ENCODE measurements at places on chromosomes 3 and 15.

DNA sequence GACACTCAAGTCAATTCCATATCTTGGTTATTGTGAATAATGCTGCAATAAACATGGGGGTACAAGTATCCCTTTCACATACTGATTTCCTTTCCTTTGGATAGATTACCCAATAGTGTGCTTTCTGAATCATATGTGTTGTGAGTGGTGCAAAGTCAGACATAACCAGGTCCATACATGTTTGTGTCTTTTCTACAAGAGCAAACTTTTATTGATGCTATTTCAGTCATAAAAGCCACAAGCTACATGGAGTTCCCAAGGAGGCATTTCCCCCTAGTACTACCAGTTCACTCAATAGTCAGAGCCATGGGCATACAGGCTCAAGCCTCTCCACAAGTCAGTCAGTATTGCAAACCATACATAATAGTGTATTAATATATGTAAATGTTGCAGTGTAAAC is 10.1 kb downstream of the CEP63 start:
- no peak for DNase-seq

DNA sequence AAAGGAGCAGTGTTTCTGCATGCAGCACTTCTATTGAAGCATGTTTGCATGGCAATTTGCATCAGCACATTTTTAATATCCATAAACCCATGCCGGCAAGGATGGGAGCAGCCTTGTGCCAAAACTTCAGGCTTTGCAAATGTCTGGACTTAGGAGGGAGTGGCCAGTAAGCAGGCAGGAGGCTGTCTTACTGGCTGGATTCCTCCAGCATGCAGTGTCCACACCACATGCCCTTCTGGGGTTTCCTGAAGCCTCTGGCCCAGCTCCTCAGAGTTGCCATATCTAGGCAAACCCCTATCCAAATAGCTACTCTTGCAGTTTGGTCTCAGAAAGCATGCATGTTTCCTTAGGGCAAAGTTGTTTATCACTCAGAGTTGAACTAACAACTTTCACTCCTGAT is 139.1 kb upstream of the MRPS22 start:
- DNase-seq = peak; percentile 63

DNA sequence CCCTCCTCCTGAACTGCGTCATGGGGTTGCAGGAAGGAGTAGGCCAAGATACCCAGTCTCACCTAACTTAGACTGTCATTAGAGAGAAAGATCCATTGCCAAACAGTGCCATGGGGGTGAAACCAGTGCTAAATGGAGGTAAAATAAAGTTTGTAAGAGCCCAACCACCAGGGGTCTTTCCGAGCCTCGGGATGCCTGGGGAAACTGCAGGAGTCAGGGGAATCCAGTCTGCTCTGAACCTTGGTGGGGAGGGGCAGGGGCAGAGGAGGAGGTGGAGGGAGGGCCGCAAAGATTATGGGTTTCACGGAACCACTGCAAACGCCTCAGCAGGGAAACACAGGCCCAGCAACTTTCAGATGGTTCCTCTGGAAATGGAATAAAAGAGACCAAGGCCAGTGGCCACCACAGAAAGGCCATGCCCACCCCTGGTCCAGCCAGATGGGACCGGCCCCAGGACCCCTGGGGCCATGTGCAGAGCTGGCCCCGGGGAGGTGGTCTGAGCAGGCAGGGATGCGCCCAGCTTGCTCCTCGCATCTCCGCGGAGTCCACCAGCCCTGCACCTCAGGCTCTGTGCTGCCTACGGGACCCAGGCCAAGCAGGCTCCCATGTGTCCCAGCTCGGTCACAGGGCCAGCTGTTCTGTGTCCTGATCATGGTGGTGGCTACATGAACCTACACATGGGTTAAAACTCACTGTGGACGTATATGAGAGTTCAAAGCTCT is 19.8 kb upstream of the GP9 start:
- no peak for DNase-seq

DNA sequence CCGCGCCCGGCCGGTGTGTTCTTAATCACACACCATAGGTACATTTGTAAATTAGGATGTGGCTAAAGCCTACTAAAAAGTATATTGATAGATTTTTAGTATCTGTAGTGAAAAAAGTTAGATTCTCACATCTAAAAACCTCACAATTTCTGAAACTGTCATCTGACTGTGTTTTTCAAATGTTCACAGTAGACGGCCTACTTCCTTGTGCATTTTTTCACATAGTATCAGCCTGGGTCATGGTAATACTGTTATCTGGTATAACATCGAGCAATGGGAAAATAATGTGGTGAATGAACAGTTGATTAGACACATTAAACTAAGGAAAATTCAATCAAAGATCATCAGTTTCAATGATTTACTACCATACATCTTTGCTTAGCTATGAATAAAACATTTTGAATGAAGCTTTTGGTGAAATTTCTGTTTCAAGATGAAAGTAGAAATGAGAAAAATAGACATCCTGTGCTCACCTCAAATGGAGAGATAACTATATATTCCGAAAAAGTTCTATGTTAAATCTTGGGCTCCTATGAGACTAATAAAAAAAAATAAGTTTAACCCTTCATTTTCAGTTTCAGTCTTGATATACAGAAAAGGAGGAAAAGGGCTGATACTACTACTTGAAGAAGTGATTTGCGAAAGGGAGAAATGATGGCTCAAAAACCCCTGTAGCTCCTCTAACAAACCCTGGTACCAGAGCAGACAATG is 262.7 kb downstream of the ZBTB20 start:
- DNase-seq = no peak

DNA sequence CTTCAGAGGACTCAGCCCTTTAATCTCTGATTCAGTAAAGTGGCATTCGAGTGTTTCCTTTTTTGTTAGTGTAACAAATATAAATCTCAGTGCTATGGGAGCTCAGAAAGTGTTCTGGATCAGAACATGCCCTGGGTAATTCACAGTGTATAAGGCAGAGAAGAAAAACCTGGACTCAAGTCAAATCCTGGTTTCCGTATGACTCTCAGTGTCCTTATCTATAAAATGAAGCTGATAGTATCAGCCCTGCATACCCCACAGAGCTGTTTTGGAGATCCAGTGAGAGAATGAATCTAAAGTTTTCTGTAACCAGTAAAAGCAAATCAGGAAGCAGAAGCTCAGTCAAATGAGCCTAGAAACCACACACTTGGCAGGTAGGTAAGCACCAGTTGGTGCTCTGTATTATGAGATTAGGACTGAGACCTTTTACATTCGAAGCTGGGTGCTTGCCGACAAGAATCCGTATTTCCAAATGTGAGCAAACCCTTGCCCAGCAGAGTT is 67.2 kb downstream of the IL1RAP start:
- peak; percentile 21 for DNase-seq

DNA sequence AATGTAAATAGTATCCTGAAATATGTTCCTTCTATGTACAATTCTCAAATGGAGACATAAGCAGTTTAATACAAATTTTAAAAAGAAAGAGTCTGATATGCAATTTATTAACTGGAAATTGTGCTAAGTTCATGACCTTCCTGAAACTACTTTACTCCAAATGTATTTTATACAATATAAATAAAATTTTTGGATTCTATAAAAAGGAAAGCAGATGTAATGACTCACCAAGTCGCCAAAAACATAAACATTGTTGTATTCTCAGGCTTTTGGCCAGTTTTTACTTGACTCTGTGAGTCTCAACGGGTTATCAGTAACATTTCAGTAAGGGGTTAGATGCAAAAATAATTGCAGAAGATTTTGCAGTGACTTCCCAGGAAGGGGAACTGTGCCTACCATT is 948.2 kb downstream of the EPHA3 start:
- no peak for DNase-seq

DNA sequence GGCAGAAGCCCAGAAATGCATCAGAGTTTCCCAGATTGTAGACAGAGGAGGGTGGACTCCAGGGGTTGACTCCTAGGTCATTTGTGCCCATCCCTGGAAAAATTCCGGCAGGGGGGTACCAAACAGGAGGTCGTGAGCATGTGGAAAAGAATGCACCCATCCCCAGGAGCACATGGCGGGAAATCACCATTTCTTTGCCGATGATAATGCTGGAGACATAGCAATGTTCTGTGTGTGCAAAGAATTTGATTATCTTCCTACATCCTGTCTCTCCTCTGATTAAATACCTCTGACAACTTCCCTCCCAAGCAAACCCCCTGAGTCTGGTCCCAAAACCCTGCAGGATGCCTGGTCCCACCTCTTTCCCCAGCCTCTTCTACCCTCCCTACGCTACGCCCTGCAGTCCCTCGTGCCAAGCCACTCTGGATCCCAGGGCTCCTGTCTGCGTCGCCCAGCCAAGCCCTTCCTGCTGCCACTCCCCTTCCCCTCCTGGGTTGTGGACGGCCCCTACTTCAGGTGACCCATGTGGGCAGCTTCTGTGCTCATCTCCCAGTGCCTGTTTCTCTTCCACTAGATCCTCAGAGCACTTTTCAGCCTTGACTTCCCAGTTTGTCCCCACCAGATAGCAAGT is 15.8 kb downstream of the WNT7A start:
- DNase-seq = no peak
